LoVo (cell line): ENCODE measurements at places on chromosomes 2 and 18.
A peak's percentile ranks its signal among the peaks of the same experiment; 100 is the strongest.

- no peak for DNase-seq
Measured at GRCh38 chr2:156175946-156176345, 156.6 kb downstream of the NR4A2 start.

DNA sequence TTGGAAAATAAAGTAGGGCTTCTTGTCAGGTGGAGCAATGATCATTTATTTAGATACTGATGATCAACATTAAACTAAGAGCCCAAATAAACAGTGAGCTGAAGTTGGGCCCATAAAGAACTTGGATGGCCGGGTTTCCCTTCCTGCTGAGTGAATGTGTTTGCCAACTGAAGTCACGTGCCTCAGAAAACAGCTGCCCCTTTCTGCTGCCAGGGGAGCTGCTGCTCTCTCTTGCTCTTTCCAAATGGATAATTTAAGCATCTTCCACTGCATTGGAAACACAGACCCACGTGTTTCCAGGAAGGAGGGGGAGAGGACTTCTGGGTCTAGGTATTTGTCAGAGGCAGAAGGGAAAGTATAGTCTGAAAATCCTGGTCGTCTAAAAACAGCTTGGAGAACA lies 22.9 kb upstream of the NCKAP5 start:
- no peak for DNase-seq

DNA sequence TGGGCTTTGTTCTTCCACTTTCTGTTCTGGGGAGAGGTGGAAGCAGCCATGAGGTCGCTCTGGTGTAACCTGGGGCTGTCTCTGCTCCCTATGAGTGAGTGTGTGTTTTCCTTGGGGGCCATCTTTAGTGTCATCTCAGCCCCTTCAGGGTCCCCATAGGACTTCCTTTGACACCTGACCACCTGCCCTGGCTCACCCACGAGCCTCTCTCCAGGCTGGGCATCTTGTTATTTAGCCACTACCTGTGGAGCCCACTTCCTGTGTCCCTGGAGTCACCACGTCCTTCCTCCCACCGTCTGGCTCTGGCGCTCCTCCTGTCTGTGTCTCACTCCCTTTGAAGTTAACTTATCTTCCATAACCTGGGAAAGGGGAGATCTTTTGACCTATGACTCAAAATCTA lies 176.0 kb downstream of the UXS1 start:
- DNase-seq: no peak

DNA sequence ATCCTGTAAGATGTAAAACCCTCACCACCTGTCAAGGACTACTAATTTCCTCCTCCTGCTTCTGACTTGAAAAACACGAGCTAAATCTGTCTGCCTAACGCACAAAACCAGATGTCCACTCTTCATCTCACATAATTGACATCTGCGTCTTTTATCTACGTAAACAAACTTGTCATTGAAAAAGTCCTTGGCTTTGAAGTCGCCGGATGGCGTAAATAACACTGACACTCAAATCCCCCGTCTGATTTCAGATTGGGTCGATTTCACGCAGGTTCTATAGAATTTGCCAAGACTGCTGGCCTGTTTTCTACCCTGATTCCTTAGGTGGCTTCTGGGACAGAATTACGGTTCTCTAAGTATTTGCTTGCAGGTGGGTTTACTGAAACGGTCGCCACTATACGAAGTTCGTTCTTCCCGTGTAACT lies 539 bp upstream of the MOB4 start:
- peak; percentile 39 for DNase-seq

DNA sequence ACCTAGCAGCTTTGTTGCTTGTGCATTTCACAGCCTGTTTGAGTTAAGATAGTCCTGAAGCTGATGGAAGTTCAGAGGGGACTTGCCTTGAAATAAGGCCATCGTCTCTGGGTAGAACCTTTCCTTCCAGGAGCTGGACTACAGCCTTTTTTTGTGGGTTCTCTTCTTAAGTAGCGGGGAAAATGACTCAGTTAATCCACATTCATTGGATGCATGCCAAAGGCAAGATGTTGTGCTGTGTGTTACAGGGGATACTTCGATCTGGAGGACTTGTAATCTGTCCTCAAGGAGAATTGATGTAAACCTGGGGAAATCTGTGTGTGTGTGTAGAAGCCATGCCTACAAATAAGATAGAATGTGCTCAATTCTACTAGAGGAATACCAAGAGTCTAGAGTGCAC lies 46.8 kb downstream of the RPIA start:
- DNase-seq: no peak

GRCh38 chr2:238169708-238170251 lies 11.0 kb downstream of the ERFE start:
- no peak for DNase-seq

DNA sequence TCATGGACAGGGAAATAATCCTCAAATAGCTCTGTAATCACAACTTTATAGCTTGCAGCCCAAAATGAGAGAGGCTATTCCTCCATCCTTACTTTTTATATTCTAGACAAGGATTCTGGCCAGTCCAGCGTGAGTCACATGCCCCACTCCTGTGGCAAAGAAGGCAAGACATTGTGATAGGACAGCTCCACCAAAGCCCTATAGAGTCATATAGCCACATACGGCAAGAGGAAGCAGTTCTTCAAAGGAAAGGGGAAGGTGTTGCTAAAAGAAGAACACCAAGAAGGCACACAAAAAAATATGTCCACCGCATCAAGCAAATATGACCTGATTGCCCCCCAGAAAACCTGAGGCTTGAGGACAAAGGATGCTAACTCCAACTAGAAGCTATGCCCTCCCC lies 3.4 kb upstream of the GFPT1 start:
- DNase-seq: no peak

GRCh38 chr18:66682855-66683322 lies 79.0 kb upstream of the CDH19 start:
- no peak for DNase-seq

GRCh38 chr2:25073025-25073424 lies 31.1 kb downstream of the EFR3B start:
- DNase-seq: no peak
